CD4-positive, alpha-beta T cell treated with Interleukin-21 for 1 hour (primary cell): ENCODE measurements at places on chromosomes 5 and 9.

- DNase-seq: peak; percentile 53
These were observed 82.9 kb downstream of the RAPGEF1 start for GRCh38 chr9:131657037-131657377.

GRCh38 chr9:37187292-37187691 lies 66.9 kb downstream of the ZCCHC7 start:
- DNase-seq: no peak

- peak; percentile 48 for DNase-seq
These were observed at the start of gene ARSB for GRCh38 chr5:78985116-78985724. Gene ARSB (minus strand): TSS chr5:78985310. CDS start chr5:78985248, 62 bp downstream.

- no peak for DNase-seq
These were observed 150.4 kb upstream of the ERCC6L2 start for GRCh38 chr9:95725045-95725444.

DNA sequence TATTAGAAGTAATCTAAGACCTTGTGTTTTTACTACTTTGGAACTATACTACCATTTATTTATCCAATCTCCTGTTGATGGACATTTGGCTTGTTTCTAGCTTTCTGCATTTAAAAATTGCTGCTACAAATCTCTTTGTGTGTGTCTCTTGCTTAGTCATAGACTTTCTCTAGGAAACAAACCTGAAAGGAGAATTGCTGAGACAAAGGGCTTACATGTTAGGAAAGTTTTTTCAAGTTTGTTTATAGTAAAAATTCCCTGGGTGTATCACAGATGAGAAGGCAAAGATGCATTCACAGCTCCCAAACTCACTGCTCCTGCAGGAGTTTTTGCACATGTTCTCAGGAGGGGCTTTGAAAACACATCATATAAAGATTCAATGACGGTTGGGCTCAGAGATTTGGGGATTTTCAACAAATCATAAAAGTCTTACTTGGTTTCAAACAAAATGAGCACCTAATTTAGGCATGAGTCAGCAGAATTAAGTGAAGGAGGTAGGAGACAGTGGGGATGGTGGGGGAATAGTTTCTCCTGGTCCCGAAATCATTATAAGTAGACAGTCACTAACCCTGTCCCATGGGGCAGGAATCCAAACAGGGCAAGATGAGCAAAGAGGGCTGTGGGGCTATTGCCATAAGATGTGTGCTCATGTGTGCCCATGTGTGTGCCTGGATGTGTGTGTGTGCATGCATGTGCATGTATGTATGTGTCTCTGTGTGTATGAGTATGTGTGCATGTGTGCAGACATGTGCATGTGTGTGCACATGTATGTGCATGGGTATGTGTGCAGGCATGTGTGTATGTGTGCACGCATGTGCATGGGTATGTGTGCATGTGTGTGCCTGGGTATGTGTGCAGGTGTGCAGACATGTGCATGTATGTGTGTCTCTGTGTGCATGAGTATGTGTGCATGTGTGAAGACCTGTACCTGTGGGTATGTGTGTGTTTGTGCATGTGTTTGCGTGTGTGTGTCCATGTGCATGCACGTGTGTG lies 43.4 kb upstream of the S1PR3 start:
- no peak for DNase-seq

- no peak for DNase-seq
These were observed 1141.0 kb downstream of the CDH12 start for GRCh38 chr5:21711866-21712758.

DNA sequence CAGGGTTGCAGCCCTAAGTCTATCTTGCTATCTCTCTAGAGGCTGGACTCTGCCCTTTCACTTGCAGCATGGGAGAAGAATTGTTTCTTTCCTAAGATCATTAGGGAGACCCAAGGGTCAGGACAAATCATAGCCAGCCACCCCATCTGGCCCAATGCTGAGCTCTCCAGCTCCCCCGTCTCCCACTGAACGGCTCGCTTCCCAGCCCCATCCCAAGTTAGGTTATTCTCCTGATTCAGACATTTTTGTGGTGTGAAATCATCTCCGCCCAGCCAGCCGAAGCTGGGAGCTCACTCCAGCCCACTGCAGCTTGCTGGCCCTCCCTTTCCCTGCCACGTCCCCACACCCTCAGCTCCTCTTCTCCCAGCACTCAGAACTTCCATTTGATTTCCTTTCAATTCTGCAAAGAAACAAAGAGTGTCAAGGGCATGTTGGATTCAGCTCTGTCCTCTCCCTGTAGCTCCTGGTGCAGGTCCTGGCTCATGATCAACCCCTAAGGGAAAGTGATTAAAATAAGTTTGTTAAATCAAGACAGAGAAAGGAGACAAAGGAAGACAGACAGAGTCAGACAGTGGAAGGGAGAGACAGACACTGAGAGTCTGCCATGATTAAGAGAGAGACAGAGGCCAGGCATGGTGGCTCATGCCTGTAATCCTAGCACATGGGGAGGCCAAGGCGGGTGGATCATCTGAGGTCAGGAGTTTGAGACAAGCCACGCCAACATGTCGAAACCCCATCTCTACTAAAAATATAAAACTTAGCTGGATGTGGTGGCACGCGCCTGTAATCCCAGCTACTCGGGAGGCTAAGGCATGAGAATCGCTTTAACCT lies 12.6 kb upstream of the SPARC start:
- no peak for DNase-seq

DNA sequence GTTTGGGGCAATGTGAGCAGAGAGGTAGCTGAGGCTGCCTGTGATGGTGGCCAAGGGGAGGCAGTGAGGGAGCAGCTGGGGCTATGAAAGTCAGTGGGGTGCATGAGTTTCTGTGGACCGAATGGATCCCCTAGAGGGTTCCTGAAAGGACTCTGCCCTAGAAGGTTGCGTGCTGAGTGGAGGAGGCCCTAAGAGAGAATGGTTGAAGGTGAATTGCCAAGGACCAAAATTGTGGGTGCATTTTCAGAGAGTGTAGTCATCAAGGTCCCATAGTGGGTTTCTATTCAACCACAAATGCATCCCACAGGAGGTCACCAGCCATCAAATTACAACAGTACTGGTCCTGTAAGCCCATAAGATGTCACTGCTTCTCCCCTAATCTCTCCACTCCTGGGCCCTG lies 298.3 kb downstream of the CDK5RAP2 start:
- DNase-seq: no peak

DNA sequence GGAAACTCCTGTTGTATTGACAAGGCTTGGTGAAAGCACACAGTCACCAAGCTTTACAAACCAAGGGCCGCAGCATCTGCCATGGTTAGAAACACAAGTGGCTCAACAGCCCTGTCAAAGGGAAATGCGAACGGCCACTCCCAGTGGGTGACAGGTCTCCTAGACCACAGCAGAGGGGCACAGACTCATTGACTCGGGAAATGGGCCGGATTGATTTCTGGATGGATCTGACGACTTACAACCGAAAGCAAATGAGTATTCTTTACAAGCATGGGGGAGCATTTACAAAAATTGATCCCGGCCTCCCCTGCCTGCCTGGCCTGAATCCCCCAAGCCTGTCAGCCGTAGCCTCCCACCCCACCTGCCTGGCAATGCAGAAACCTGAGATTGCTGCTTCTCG lies 48.2 kb downstream of the ADAMTS2 start:
- no peak for DNase-seq

GRCh38 chr9:112348257-112349007 lies 15.0 kb upstream of the PTBP3 start:
- peak; percentile 77 for DNase-seq

DNA sequence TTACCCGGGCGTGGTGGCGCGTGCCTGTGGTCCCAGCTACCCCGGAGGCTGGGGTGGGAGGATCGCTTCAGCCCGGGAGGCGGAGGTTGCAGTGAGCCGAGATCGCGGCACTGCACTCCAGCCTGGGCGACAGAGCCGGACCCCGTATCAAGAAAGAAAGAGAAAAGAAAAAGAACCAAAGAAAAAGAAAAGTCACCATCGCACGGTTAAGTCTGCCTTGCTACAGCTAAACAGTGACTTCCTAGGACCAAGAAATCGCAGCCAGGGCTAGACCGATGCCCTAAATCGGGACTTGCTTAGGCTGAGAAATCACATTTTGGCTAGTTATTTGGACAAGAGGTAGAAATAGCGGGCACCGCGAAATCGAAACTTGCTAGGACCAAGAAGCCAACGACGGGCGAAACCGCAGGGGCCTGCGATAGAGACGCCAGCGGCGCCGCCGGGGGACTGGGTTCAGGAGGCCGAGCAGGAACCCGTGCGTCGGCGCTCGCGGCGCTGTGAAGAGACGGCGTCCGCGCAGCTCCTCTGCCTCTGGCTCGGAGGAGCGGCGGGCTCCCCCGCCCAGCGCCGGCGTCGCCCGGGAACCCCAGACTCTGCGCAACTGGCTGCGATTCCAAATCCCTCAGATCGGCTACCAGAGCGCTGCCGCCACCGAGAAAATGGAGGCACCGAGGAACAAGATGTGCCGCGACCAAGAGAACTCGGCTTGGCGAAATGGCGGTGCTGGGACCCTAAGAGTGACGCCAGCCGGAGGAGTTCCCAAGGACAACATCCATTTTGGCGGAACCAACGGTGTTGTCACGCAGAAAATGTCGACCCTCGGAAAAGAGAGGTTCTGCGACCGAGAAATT lies 26.1 kb upstream of the ANXA2R start:
- DNase-seq: peak; percentile 83

DNA sequence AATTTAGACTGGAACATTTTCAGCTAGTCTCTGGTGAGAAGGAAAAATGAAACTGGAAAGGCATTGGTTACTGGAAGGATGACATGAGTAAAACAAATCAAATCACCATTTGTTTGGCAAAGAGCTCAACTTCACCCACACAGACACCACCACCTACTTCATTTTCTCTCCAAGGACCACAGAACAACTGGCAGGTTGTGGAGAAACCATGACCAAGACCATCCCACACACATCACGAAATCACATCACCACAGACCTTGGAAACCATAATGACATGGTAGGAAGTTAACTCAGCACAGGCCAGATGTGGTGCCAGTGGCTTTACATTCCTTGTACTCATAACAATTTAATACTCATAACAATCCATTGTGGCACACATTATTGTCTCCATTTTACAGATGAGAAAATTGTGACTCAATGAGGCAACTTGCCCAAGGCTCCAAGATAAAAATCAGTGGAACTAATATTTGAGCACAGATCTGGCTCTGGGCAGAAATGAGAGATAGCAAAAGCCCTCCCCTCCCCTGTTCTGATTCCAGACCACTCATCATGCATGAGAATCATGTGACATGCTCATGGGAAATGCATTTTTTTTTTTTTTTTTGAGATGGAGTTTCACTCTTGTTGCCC lies 7.5 kb downstream of the OR1K1 start:
- DNase-seq: no peak
